ENCODE measurements at places on chromosomes 5 and 9. TPM values are rescaled to one million over a fixed set of nuclear protein-coding genes. Genes with fewer than 3 reads are reported as not detected.

OCLN gene
- total RNA-seq: 2.3 TPM

ZNF189 gene
- 20.9 TPM for total RNA-seq

FNBP1 gene
- total RNA-seq: 42.3 TPM

WNK2 gene
- total RNA-seq: not detected

GRXCR2 gene
- total RNA-seq: not detected

ERP44 gene
- total RNA-seq: 13.5 TPM

TMEFF1 gene
- 1.5 TPM for total RNA-seq

ANKRD34B gene
- not detected for total RNA-seq

AMBP gene
- not detected for total RNA-seq
